ENCODE measurements at places on chromosomes 4 and X.

- no peak for DNase-seq
These were observed 53.0 kb upstream of the DAPP1 start for GRCh38 chr4:99763635-99764101.

GRCh38 chr4:55218041-55218440, 92.6 kb upstream of the KDR start:
- DNase-seq, result no peak

- DNase-seq, result no peak
These were observed 625.5 kb upstream of the INTU start for GRCh38 chr4:127007305-127007704.

GRCh38 chrX:1453395-1453783, 680 bp upstream of the ASMTL start:
- DNase-seq, result no peak

GRCh38 chr4:169485086-169485485, 127.3 kb downstream of the NEK1 start:
- no peak for DNase-seq

- DNase-seq, result no peak
These were observed 251.8 kb upstream of the GALNTL6 start for GRCh38 chr4:171561419-171561818.

- DNase-seq, result no peak
These were observed 314.1 kb downstream of the STK32B start for GRCh38 chr4:5365071-5366008.

GRCh38 chrX:70029863-70030262, 19.9 kb downstream of the AWAT2 start:
- DNase-seq, result no peak

- DNase-seq, result peak; percentile 24
These were observed 54.4 kb downstream of the FAT1 start for GRCh38 chr4:186669159-186669731.

DNA sequence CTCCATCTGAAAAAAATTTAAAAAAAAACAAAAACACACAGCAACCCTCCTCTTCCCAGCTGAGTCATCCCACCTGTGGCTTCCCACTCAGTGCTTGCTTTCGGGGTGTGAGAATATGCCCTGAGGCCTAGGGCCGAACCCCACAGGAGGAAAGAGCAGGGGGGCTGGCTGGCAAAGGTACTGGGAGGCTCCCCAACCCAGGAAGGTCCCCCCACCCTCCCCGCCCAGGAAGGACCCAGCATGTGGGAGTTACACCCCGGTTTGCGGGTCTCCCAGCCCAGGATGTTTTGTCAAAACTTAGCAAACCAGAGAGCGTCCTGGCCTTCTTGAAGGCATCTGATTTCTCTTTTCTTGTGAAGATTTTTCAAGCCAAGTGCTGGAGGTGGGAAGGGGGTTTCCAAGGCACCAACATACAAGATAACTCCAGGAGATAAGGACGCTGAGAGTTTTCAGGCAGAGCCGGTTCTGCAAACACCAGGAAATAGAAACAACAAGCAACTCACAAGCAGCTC, 25.7 kb upstream of the CSF2RA start:
- DNase-seq, result no peak

GRCh38 chr4:4226606-4227438, at the start of gene OTOP1:
Gene OTOP1, minus strand, starts transcription at chr4:4226929. Its CDS starts 65 bp downstream, at chr4:4226864.
- no peak for DNase-seq
